Stimulated activated CD8-positive, alpha-beta memory T cell treated with anti-CD3 and anti-CD28 coated beads, Interleukin-4, amount 100 ng/mL, for 24 hours (primary cell): ENCODE measurements at places on chromosomes 1 and 21.

DNA sequence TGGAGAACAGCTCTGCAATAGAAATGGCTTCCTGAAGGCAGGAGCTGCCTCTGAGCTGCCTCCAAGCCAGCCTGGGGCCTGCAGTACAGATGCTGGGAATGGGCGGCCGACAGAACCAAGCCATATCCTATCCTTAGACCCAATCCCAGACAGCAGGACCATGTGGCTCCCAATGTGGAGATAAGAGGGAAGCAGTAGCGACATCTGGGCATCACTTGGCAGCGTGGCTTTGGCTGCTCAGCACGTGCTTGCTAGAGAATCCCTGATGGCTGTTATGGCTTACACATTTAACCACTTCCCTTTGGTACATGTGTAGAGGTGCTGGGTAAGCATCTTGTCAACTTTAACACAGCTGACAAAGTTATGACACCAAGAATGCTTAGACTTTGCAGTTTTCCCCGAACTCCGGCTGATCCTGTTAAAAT is 87.7 kb downstream of the MAN1C1 start:
- DNase-seq, result no peak

DNA sequence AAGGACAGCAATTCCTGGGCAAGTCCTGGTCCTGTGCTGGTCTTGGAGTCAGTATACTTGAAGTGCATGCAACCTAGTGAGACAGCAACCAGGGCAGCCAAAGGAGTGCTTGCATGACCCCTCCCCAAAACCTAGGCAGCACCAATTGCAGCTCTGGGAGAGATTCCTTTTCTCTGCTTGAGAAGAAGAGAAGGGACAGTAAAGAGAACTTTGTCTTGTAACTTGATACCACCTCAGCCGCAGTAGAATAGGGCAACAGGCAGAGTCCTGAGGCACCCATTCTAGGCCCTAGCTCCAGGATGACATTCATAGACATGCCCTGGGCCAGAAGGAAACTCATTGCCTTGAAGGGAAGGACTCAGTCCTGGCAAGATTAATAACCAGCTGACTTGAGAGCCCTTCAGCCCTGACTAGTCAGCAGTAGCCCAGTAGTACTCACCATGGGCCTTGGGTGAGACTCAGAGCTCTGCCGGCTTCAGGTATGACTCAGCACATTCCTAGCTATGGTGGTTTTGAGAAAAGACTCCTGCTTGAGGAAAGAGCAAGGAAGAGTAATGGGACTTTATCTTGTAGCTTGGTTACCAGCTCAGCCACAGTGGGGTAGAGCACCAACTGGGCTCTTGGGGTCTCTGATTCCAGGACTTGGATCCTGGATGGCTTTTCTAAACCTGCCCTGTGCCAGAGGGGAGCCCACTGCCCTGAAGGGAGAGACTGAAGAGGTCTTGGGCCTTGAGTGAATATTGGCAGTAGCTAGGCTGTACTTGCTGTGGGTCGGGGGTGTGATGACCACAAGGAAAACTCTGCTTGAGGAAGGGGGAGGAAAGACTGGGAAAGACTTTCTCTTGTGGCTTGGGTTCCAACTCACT is 51.7 kb upstream of the ACADM start:
- DNase-seq, result no peak

DNA sequence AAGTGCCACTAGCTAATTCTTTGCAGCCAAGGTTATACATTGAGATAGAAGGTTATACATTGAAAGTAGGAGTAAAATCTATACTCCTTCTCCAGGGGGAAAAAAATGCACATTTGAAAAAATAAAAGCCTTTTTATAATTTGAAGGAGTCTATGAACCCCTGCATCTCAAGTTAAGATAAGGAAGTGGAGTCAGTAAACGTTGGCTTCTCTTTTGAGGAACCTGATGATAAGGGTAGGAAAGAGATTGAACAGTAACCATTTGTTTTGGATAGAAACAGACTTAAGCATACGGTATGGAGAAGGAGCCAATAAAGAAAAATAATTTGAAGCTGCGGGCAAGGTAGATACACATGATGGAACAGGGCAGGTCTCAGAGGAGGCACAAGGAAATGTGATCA is 64.1 kb downstream of the RPAP2 start:
- DNase-seq, result no peak

- no peak for DNase-seq
Observed at GRCh38 chr21:31143036-31143435, 104.8 kb upstream of the KRTAP19-8 start.

DNA sequence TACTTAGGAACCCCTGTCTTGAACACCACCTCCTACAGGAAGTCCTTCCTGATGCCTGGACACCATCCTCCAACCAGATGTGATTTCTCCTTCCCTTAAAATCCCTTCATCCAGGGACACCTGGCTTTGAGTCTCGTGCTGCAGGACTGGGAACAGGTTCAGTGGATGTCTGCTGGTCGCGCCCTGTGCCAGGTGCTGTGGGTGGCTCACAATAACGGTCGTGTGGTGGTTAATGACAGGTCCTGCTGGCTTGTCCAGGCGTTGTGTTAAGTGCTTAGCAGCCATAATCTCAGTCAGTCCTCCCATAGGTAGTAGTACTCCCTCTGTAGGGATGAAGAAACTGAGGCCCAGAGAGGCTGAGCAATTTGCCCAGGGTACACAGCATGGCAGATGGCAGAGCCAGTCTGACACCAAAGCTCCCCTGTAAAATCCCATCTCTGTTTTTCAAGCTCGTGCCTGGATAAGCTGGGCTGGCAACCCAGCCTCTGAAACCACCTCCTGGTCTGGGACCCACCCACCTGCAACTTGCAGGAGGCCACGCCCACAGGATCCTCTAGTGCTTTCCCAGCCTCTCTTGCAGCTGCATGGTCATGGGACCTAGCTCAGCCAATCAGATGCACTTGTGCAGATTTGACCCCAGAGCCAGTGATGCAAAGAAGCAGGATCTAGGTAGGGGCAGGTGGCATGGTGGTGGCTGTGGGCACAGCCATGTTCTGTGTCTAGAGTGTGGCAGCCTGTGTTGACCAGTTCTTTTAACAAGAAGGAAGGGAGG is 106.0 kb upstream of the IFFO2 start:
- no peak for DNase-seq

DNA sequence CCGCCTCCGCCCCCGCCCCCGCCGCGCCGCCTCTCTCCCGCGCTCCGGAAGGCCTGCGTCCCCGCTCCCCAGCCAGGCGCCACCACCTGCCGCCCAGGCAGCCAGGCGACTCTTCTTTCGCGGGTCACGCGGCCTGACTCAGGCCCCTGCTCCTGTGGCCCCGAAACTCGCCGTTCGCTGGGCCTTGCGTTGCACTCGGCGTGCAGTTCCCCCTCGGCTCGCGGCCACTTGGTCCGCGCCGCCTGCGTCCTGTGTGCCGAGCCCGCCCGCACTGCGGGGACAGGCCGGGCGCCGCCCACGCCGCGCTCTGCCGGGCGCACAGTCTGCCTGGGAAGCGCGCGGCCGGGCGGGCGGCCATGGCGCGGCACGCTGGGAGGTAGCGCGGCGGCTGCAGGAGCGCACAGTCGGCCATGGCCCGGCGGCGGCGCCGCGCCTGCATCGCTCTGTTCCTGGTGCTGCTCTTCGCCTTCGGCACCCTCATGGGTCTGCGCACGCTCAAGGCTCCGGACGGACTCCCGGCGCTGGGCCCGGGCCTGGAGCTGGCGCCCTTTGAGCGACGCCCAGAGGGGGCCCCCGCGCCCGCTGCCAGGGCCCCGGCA is at the start of gene MANEAL:
MANEAL (plus strand) TSS at position 75 of the 599 bp plus-strand sequence; CDS start at position 411, 336 bp downstream.
- no peak for DNase-seq

- no peak for DNase-seq
Observed at GRCh38 chr21:46171996-46172862, 12.0 kb downstream of the SPATC1L start.

DNA sequence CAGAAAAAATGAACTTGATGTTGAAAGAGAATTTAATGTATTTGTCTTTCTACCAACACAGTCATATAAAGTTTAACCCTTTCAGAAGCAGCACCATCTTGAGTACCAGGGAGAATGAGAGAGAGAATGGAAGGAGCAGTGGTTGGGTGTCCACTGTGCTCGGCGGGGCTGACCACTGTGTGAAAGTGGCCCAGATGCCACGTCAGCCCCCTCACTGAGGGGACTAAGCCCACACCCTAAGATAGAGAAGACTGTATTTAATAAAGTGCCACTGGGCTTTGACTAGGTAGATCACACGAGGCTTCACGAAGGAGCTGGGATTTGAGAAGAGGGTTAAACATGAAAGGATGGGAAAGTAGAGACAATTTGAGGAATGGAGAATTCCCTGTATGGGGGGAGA is 31.2 kb downstream of the BATF3 start:
- DNase-seq, result no peak

DNA sequence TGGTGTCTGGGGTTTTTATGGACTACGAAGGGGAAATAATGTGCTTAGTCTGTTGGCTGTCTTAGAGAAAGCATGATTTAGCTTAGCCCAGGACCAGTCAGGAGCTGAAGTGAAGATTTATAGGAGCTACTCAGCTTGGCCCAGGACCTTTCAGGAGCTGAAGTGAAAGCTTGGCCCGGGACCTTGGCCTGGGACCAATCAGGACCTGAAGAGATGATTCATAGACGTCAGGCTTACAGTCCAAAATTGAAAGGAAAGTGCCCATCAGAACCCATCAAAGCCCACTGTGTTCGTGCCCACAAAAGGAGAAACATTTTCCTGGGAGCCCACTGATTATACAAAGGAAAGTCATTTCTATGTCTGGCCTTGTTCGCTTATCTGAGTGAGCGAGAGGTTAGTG is 35.6 kb downstream of the MSTO1 start:
- DNase-seq, result no peak

DNA sequence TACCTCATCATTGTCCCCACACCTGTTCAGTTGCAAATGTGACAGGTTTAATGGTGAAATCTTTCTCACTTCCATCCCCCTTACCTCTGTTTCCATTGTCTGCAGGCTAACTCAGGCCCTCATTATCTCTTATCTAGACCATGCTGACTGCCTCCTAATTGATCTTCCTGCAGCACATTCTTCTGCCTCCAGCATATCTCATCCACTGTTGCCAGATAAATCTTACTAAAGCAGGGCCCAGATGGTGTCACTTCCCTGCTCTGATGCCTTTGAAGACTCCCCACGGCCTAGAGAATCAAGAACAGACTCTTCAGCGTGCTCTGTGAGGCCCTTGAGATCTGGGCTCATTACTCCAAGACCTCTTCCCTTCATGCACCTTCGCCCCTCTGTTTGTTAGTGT is 230.1 kb downstream of the DUSP10 start:
- DNase-seq, result no peak

GRCh38 chr1:246533371-246533905 is 26.4 kb upstream of the SMYD3 start:
- DNase-seq, result no peak

GRCh38 chr1:230076121-230076520 is 9.1 kb downstream of the GALNT2 start:
- DNase-seq, result no peak

DNA sequence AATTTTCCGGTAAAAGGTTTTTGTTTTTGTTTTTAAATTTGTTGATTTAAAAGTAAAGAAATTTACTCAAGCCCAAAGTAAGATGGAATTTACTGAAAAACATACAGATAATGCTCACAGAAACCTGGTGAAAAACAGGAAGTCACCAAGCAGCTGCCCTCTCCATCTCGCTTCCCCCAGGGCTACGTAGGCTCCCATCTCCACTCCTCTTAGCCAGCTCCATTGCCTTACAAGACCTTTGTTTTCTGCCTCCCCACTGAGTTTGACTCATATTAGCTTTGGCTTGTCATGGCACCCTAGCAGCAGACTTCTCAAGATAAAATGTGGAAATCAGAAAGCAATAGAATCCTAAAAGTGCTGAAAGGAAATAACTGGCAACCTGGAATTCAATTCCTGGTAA is 57.9 kb downstream of the PHTF1 start:
- DNase-seq, result no peak

DNA sequence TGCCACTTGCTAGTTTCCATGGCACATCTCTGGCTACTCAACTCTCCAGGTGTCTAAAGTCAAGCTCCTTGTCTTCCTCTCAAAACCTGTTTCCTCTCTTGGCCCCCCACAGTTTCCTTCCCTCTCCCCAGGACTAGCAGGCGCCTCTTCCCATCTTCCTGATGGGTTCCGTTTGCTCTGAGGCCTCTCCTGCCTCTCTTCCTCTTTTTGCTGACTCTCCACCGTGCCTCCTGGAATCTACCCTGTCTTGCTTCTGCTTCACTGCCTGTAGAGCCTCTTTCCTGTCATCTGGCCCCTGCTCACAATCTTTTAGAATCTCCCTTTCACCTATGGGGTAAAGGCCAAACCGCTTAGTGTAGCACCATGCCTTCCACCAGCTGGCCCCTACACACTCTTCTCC is 21.8 kb upstream of the LHX4 start:
- DNase-seq, result no peak

- DNase-seq, result no peak
Observed at GRCh38 chr21:21019681-21020080, 21.5 kb downstream of the NCAM2 start.

- no peak for DNase-seq
Observed at GRCh38 chr1:174795806-174796205, 203.9 kb upstream of the CACYBP start.

DNA sequence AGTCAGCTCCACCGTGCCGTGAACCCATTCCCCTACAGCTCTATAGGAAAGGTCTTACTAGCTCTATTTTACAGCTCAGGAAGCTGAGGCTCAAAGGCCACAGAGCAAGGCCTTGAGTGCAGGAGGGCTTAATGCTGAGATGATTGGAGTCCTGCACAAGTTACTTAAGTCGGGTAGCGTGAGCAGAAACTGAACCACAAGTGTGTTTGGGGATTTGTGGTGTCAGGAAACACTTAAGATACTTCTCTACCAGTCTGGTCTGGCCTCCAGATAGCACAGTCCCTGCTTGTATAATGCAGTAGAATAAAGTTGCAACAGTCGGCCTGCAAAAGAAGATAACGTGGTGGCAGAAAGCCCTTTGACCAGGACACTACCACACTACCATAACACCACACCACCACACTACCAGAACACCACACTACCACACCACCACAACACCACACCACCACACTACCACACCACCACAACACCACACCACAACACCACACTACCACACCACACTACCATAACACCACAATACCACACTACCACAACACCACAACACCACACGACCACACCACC is 118.1 kb downstream of the SPSB1 start:
- no peak for DNase-seq

DNA sequence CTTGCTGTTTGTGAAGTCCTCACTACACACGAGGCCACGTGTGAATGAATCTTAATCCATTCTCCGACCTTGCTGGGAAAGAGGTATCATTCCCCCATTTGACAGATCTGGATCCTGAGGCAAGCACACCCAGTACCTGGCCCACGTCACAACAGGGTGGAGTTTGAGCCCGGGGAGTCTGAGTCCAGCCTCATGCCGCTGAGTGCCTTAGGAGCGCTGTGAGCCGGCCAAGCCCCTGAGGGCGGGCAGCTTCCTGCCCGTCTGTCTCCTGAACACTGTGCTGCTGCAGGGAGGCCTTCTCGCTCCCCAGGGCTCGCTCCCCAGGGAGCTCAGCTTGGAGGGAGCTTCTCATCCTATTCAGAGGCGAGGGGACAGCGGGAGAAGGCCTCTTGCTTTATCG is 29.7 kb downstream of the SLC45A1 start:
- no peak for DNase-seq

DNA sequence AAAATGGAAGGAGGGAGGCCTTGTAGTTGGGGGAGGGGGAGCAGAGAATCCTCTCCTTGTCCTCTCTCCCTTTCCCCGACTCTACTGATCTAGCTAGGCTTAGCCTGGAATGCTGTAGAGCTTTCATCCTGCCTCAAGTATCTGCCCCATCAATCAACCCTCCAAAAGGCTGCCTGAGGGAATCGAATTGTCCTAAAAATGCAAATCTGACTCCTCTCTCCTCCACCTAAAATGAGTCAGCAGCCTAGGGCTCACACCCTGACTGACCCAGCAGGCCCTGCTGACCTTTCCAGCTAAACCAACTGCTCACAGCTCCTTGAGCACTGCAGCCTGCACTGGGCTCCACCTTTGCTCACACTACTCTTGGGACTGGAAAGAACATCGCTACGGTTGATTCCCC is 2.8 kb downstream of the HPDL start:
- DNase-seq, result no peak
